ENCODE measurements at places on chromosomes 2 and 18.
A peak's percentile ranks its signal among the peaks of the same experiment; 100 is the strongest.

DNA sequence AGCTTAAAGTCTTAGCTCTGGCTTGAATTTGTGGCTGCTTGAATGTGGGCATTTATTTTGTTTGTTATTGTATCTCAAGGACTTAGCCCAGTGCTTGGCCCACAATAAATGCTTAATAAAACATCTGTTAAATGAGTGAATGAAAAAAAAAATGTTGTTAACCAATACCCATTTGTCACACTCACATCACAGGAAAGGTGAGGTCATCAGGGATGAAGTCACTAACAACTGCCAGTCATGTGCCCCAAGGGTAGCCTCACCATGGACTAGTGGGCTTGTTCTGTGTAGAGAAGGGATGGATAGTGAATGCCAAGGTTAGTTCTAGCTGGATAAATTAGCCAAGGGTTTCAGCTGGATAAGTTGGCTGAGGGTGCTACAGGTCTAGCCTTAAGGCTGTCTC, 3.0 kb downstream of the NRBP1 start:
- DNase-seq, result no peak

DNA sequence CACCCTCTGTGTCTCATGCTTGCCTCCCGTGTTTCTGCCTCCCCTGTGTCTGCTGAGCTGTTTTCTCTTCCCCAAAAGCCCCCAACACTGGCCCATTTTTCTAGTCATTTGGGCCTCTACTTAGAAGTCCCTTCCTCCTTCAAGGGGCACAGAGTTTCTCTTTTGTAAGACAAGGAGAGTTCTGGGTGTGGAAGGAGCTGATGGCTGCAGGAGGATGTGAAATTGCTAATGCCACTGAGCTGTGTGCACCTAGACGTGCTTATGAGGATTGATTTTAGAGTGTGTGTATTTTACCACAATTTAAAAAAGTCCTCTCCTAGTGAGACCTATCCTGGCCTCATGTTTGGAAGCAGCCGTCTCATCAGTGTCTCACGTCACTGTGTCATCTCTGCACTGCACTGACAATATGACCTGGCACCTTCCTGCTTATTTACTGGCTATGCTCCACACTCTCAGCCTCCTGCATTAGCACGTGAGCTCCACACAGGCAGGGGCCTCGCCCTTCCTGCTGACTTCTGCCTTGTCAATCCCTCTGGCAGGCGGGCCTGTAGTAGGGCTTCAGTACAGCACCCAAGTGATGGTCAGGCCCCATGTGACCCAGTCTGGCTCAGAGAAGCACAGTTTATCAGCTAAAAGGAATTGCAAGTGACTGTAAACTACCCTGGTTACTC, 8.0 kb upstream of the MBP start:
- DNase-seq, result no peak

DNA sequence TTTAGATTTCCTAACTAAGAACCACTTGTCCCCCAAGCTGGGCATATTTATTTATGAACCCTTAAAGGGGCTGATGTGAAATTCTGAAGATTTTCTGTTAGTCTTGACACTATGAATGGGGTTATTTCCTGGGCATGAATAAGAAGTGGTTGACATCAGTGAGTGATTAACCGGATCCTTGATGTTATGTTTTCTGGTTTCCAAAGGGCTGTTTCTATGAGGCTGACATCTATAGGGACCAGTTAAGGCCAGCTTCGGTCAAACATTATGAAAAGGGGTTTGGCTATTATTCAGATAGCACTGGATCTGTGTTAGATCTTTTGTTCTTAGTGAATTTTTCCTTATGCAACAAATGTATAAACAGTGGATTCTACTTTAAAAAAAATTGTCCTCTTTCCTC, 443.7 kb upstream of the SPRED2 start:
- DNase-seq, result no peak

DNA sequence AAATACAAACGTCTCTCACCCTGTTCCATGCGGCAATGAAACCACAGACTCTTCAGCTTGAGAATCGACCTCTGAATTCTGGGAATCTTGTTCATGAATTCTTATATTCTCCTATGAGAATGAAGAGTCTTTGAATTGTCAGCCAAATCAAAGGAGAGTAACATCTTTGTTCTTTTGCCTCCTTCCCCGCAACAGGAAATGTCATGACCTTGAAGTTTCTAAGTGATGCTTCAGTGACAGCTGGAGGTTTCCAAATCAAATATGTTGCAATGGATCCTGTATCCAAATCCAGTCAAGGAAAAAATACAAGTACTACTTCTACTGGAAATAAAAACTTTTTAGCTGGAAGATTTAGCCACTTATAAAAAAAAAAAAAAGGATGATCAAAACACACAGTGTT, 21.8 kb downstream of the TNFAIP6 start:
- no peak for DNase-seq

DNA sequence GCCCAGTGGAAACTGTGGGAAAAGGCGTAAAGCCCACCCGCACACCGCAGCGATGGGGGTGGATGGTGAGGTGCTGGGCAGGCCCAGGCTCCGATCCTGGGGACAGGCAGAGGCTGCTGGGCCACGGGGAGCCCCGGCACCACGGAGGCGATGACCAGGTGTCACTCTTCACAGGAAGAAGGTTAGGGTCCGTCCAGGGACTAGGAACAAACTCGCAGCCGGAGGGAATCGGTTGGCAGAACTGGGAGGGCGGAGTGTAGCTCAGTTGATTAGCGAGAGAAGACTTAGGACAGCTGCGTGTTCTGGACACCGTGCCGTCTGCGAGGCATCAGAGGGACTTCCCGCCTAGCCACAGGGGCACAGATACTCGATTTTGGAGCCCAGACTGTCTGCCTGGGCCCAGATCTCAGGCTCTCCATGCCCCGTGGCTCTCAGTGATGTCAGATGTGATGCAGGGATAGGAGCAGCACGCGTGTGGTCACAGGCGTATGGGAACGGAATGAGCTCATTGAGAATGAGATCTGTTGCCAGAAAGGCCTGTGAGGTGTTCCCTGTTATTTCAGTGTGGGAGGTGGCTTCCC, 16.1 kb upstream of the ALLC start:
- no peak for DNase-seq

DNA sequence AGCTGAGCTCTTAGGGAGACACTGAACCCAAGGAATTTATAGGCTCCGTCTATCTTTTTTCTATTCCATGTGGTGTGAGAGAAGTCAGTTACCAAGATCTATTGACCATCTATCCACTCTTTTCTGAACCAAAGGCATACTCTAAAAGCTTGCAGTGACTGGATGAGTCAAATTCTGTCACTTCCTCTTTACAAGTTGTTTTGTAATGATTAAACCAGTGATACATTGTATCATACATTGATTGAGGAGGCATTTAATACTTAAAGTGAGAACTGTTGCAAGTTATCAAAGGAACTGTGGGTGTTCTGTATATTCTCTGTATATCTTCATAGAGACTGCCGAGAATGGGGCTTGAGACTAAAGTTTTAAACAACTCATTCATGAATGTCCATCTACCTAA, 188.8 kb downstream of the CAMKMT start:
- peak; percentile 34 for DNase-seq

DNA sequence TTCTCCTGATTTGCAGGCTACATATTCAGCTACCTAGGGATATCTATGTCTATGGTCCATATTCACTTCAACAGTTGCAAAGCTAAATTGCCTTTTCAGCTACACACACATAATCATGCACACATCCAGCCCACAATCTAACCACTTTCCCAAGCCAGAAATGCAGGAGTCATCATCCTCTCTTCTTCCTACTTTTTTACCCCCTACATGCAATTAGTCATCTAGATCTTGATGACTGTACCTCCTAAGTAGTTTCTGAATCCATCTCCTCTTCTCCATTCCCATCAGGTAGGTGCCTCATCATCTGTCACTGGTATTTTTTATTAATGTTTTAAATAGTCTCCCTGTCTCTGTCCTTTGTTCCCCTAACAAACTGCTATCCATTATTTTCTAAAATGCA, 23.7 kb upstream of the SPRED2 start:
- DNase-seq, result no peak

GRCh38 chr2:239311132-239312040, 89.4 kb downstream of the HDAC4 start:
- no peak for DNase-seq

DNA sequence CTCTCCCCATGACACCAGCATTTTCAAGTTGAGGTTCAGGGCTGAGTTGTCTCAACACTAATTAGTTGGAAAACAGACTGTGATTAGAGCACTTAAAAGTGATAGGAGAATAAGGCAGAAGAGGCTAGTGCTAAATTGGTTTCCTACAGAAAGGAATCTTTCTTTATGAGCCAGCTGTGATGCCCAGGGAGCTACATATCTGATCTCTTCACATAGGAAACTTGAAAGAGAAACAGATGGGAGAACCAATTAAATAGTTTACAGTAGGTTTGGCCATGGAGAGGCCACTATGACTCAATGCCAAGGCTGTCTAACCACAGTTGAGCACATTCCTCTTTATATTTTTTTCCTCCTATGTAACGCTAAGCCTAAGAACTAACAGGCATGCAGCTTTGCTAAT, 418.3 kb upstream of the CYRIA start:
- no peak for DNase-seq

DNA sequence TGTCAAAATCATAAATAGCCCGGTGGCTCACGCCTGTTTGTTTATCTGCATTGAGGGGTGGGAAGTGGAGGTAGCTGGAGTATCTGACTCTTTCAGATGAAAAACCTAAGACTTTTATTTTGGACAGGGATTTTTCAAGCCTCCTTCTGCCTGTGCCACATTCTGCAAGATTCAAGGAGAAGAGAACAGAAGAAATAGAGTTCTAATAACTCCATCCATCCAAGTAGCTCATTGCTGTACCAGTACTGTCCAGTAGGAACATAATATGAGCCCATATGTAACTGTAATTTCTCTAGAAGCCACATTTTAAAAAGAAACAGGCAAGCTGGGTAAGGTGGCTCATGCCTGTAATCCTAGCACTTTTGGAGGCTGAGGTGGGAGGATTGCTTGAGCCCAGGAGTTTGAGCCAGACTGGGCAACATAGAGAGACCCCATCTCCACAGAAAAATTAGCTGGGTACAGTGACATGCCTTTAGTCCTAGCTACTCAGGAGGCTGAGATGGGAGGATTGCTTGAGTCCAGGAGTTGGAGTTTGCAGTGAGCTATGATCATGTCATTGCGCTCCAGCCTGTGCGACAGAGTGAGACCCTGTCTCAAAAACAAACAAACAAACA, 35.4 kb upstream of the NT5DC4 start:
- peak; percentile 24 for DNase-seq

DNA sequence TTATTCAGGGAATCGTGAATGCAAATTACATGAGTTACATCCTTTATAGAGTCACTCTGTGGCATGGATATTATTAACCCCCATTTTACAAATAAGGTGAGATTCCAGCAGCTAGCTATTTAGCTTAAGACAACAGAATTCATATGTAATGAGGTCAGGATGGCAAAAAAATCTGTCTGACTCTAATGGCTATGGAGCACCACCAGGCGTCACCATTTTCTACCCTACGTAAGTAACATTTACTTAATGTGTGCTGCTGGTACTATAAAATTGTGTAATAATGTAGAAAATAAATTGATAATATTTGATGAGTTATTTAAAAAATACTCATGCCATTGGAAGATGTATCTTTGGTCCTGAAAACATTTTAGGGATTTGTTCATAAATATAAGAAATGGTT, 2040.1 kb upstream of the LRRTM1 start:
- no peak for DNase-seq

GRCh38 chr2:230439590-230439989, 23.6 kb downstream of the SP100 start:
- peak; percentile 17 for DNase-seq

DNA sequence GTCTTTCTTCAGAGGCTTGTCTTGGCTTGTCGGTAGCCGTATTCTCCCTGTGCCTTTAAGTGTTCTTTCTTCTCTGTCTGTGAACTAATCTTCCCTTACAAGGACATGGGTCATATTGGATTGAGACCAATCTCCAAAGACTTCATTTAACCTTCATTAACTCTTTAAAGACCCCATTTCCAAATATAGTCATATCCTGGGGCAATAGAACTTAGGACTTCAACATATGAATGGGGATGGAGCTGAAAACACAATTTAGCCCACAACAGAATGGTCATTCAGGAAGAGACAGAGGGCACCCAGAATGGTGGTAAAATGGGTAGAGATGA, 82.1 kb upstream of the TANK start:
- DNase-seq, result no peak

DNA sequence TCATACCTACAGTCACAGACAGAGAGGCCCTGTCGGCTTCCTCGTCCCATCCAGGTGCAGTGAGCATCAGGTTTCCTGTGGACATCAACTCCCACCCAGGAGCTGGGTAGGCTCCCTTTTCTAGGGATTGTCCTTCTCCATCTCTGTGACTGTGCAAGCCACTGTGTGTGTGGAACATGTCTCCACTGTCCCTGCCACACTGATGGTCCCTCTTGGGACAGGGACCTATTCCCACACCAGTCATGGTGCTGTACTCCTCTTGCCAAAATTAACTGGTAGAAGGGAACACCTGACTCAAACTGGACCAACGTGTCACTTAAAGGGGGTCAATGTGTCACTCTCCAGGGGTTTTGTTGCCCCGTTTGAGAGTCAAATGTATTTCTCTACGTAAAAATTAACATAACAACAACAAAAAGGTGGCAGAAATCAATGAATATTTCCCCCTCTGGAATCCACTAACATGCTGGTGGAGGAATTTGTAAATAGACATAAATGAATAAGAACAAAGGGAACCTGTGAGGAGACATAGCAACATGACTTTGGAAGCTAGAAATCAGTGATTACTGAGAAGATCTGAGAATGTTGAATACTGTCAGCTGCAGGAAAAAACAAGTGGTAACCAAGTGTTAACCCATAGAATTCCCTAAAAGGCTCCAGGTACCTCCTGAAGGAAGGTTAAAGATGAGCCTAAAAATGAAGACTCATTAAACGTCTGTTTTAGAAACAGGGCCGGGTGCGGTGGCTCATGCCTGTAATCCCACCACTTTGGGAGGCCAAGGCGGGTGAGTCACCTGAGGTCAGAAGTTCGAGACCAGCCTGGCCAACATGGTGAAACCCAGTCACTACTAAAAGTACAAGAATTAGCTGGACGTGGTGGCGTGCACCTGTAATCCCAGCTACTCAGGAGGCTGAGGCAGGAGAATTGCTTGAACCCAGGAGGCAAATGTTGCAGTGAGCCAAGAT, 40.4 kb downstream of the SH2D6 start:
- no peak for DNase-seq

- no peak for DNase-seq
These were observed 240.3 kb downstream of the AGAP1 start for GRCh38 chr2:235734168-235734567.

GRCh38 chr2:37871456-37872191, 53.5 kb upstream of the RMDN2 start:
- DNase-seq, result peak; percentile 20

- peak; percentile 25 for DNase-seq
These were observed 461 bp downstream of the PRADC1 start for GRCh38 chr2:73232403-73233153.

GRCh38 chr2:6159606-6160005, 467.4 kb downstream of the SOX11 start:
- DNase-seq, result no peak

- DNase-seq, result peak; percentile 23
These were observed 2.1 kb upstream of the CXCR1 start for GRCh38 chr2:218168635-218169462.

DNA sequence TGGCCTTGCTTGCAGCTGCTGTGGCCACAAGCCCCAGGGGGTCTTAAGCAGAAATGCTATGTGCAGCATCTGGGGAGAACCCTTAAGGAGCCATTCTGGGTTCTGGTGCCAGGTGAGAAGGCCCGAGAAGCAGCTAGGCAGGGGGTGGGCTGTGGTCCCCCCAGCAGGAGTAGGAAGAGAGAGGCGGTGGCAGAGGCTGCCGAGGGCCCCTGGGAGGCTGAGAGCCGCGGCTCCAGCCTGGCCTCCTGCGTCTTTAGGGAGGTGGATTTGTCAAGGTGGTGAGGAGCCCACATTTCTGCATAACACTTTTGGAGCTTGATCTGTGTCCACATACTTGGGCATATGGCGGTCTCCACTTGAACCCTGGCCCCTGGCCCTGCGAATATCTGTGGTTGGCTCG, 196.5 kb downstream of the TWIST2 start:
- no peak for DNase-seq
